Caco-2 (cell line): ENCODE measurements at places on chromosomes 3 and 15. TPM values are rescaled to one million over a fixed set of nuclear protein-coding genes. Genes with fewer than 3 reads are reported as not detected.

Gene C3orf20
- 0.09 and 0.19 TPM in 2 replicates for total RNA-seq

Gene P2RY14
- not detected in 2 replicates for total RNA-seq

Gene SLC22A13
- total RNA-seq: 0.36 and 0.63 TPM in 2 replicates

- H3K27ac ChIP-seq: no peak overlapping the region
- DNase-seq: no peak
- H3K4me3 ChIP-seq: no peak overlapping the region
Observed at GRCh38 chr3:158679547-158680000, 7.1 kb upstream of the LXN start.

DNA sequence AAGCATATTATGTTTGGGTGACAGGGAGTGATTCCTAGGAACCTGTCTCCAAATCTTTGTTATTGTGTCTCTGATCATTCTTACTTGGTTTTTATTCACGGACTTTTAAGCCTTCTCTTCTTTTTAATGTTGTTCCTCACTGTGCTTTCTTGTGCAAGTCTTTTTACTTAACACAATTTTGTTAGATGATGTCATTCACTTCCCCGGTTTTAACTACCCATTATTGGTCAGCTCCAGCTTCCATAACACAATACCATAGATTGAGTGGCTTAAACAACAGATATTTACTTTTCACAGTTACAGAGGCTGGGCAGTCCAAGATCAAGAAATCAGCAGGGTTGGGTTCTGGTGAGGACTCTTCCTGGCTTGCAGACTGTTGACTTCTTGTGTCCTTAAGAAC is 436.3 kb upstream of the CBLB start:
- H3K36me3 ChIP-seq: no peaks in the 10 kb centered on the region
- no peak overlapping the region for H3K4me3 ChIP-seq
- DNase-seq: no peak

DNA sequence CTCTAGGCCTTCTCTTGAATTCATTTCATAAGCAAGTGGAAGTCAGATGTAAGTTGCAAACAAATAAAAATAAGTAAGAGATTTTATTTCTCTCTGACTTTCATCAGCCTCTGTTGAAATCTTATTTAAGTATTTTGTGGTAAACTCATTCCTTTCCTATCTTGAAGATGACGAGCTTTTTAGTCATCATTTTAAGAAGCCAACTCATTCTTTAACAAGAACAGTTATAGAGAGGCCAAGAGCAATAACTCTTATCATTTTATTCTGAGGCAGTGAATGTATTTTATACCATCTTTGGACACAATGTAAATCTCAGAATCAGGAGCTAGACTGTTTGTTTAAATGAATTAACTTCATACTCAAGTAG is 147.5 kb upstream of the MBNL1 start:
- H3K4me1 ChIP-seq: 0 out of 2 replicates have a peak, but pooled peaks cover 7% of the 10 kb centered on the region
- H3K36me3 ChIP-seq: no peaks in the 10 kb centered on the region
- no peaks in the 10 kb centered on the region for H3K27me3 ChIP-seq

DNA sequence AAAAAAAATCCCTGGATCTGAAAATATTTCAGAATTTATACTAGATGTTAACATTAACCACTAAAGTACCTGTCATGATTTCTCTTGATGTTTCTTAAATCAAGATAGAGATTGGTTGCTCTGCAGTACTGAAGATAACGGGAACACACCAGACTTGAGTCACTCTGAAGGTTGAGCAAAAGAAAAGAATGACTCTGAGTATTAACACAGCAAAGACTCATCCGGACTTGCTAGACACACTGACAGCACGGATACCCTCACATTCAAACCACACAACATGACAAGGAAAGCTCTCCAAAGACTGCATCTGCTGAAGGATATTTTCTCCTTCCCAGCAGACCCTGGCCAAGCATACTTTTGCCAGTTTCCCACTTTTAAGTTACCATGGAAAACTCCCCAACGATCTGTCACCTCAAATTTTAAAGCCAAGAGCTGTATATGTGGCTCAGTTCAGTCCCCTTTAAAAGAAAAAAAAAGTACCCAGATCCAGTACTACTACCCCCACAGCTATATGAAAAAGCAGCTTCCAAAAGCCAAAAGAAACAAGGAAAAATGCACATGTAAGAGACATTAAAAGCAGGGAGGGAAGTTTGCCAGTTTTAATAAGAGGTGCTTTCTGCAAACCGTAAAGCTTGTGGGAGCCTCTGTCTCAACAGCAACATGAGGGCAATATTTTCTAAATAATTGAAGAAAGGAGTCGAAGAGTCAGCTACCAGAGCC is 8.3 kb downstream of the EOGT start:
- H3K4me3 ChIP-seq: no peak overlapping the region
- no peaks in the 10 kb centered on the region for H3K4me1 ChIP-seq
- H3K27me3 ChIP-seq: no peaks in the 10 kb centered on the region

DNA sequence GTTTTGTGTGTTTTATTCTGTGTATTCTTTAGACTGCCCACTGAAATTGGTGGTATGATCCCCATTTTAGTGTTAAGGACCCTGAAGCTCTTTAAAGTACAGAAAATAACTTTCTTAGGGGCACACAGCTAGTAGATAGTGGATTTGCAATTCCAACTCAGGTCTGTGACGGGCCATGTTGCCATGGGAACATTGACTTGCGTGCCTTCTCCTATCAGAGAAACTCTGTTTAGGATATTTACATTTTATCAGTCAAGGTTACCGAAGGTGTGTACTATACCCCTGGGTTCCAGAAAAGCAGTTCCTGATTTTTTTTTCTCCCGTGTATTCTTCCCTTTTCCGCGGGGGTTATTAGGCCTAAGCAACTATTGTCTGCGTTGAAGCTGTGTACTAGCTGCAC is 19.4 kb downstream of the MYZAP start:
- H3K36me3 ChIP-seq: no peaks in the 10 kb centered on the region
- DNase-seq: no peak
- no peaks in the 10 kb centered on the region for H3K27me3 ChIP-seq

DNA sequence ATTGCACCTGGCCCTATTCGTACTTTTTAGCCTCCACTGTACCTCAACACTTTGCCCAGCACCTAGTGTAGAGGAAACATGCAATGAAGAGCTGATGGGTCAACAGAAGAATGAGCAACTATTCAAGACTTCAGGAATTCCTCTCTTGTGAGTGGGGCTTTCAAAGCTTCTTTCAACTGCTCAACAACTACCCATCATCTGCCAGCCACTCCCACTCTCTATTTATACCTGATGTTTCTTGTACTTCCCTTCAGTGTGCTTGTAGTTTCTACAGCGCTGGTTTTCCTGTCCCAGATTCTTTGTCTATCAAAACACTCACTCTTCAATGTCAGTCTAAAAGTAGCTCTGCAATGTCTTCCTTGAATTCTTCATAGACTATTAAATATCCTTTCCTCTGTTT is 168.3 kb upstream of the LPP start:
- peaks cover 16% of the 10 kb centered on the region for H3K4me1 ChIP-seq
- DNase-seq: no peak
- H3K27ac ChIP-seq: no peak overlapping the region

GRCh38 chr15:89333011-89333860 is 1.4 kb downstream of the POLG start:
- H3K4me1 ChIP-seq: 0 out of 2 replicates have a peak, but pooled peaks cover 3% of the 10 kb centered on the region
- peak overlapping the region; percentile 45 for H3K27ac ChIP-seq
- peaks cover 7% of the 10 kb centered on the region for H3K36me3 ChIP-seq
- peak overlapping the region; percentile 96 for H3K4me3 ChIP-seq
- no peak for DNase-seq
